Airway epithelial cell (primary cell): ENCODE measurements at places on chromosomes 6 and 20. TPM values are rescaled to one million over a fixed set of nuclear protein-coding genes. Genes with fewer than 3 reads are reported as not detected.

The GJE1 gene
- total RNA-seq, result not detected in 2 replicates

The SLC4A11 gene
- total RNA-seq, result 7.9 and 13.0 TPM in 2 replicates

The KCNK16 gene
- total RNA-seq, result not detected in 2 replicates

The ANGPT4 gene
- not detected in 2 replicates for total RNA-seq

The PMEPA1 gene
- total RNA-seq, result 28.1 and 52.5 TPM in 2 replicates

The HLA-DOA gene
- total RNA-seq, result 0.07 TPM in 1 of 2 replicates, not detected in the other

The DSE gene
- 51.7 and 60.5 TPM in 2 replicates for total RNA-seq

The CLPSL1 gene
- total RNA-seq, result not detected in 2 replicates

The MAFB gene
- total RNA-seq, result 4.8 and 6.5 TPM in 2 replicates
